ENCODE measurements at places on chromosomes 7 and 10. TPM values are rescaled to one million over a fixed set of nuclear protein-coding genes. Genes with fewer than 3 reads are reported as not detected.

PALD1 gene
- 25.0 TPM for total RNA-seq

TMEM140 gene
- total RNA-seq = 8.3 TPM

CPN1 gene
- not detected for total RNA-seq

TMEM139 gene
- total RNA-seq = not detected

LIPN gene
- total RNA-seq = not detected

SEMA3A gene
- 47.7 TPM for total RNA-seq

STEAP2 gene
- total RNA-seq = 0.81 TPM

C10orf53 gene
- not detected for total RNA-seq

CLRN3 gene
- 0.09 TPM for total RNA-seq

ELFN1 gene
- total RNA-seq = 1.2 TPM

GPC2 gene
- 5.6 TPM for total RNA-seq

CAMK1D gene
- 0.63 TPM for total RNA-seq

ANKRD61 gene
- 0.09 TPM for total RNA-seq

OR2A12 gene
- not detected for total RNA-seq

DHTKD1 gene
- 14.7 TPM for total RNA-seq

PRSS2 gene
- not detected for total RNA-seq

ELN gene
- total RNA-seq = 0.09 TPM

MYPN gene
- under 0.01 TPM for total RNA-seq

TSPAN15 gene
- total RNA-seq = 48.3 TPM

VSIR gene
- total RNA-seq = 8.3 TPM

ARHGAP12 gene
- 22.2 TPM for total RNA-seq

DYNC1I1 gene
- 0.54 TPM for total RNA-seq

GPR85 gene
- 0.19 TPM for total RNA-seq

ANLN gene
- 64.2 TPM for total RNA-seq

SLC18A3 gene
- under 0.01 TPM for total RNA-seq

STRA8 gene
- not detected for total RNA-seq

NXPH1 gene
- total RNA-seq = not detected

ADGRA1 gene
- total RNA-seq = not detected

EPHB6 gene
- 3.4 TPM for total RNA-seq

GPR15LG gene
- not detected for total RNA-seq

CEP55 gene
- total RNA-seq = 42.4 TPM

ACSM6 gene
- not detected for total RNA-seq

ANKRD1 gene
- 667 TPM for total RNA-seq

PKD1L1 gene
- total RNA-seq = 0.90 TPM

ATG9B gene
- 0.19 TPM for total RNA-seq

NYAP1 gene
- 2.2 TPM for total RNA-seq

GPAM gene
- total RNA-seq = 9.1 TPM

ANXA8L1 gene
- total RNA-seq = not detected

MBL2 gene
- total RNA-seq = not detected

RGR gene
- total RNA-seq = not detected

DNA2 gene
- 5.3 TPM for total RNA-seq

All from endothelial cell of coronary artery (primary cell).